ENCODE measurements at places on chromosomes 4 and X.

DNA sequence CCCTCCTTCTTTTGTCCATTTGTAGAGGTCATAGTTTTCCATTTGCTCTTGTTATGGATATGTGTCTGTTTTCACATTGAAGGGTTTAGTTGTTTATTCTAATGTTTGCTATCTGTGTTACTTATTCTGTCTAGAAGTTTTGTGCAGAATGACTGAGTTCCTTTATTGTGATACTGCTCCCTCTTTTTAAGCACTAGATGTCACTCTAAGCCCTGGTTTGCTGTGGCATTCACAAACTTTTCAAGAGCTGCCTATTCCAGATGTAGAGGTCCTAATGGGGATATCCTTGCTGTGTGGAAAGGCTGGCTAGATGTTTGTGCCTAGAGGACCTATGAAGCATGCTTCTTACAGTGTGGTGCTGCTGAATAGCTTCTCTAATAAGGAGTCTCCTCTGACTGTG, 338.6 kb downstream of the SPIN4 start:
- no peak for DNase-seq

DNA sequence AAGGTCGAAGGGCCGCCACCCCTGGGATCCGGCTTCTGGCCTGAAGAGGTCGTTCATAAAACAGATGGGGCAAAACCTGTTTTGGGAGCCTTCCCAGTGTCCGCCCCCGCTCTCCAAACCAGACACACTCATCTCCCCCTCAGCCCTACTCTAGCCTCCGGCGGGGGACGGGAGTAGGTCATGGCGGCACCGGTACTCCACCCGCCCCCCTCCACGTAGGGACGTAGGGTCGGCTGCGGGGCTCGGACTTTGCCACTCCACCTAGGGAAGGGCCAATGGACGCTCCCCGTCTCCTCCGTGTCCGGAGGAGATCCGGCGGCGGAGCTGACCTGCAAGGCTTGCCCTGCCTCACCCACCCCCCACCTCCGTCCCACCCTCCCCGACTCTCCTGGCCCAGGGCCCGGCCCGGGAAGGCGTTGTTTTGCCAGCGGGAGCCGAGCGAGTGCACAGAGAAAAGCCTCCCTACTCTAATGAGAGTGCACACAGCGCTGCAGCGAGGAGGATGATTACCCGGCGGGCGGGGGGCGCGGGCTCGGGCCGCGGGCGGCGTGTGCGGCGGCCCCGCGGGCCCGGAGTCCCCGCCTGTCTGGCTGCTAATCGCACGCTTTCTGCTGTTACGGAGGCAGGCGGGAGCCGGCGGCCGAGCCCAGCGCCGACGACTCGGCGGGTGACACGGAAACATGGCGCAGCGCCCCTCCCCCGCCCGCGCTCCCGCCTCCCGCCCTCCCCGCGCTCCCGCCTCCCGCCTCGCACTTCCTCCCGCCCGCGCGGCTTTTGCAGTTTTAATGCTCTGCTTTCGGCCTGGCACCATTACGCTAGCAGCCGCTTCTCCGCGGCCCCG, 8.3 kb upstream of the BCOR start:
- DNase-seq: peak; percentile 78

GRCh38 chr4:77800483-77801259, 18.5 kb downstream of the CNOT6L start:
- no peak for DNase-seq

GRCh38 chrX:21946925-21947641, 6.6 kb downstream of the SMS start:
- peak; percentile 22 for DNase-seq

- DNase-seq: no peak
Observed at GRCh38 chr4:23033796-23034195, 341.1 kb downstream of the GBA3 start.

- no peak for DNase-seq
Observed at GRCh38 chrX:150148749-150149672, 210.7 kb upstream of the EOLA2 start.

DNA sequence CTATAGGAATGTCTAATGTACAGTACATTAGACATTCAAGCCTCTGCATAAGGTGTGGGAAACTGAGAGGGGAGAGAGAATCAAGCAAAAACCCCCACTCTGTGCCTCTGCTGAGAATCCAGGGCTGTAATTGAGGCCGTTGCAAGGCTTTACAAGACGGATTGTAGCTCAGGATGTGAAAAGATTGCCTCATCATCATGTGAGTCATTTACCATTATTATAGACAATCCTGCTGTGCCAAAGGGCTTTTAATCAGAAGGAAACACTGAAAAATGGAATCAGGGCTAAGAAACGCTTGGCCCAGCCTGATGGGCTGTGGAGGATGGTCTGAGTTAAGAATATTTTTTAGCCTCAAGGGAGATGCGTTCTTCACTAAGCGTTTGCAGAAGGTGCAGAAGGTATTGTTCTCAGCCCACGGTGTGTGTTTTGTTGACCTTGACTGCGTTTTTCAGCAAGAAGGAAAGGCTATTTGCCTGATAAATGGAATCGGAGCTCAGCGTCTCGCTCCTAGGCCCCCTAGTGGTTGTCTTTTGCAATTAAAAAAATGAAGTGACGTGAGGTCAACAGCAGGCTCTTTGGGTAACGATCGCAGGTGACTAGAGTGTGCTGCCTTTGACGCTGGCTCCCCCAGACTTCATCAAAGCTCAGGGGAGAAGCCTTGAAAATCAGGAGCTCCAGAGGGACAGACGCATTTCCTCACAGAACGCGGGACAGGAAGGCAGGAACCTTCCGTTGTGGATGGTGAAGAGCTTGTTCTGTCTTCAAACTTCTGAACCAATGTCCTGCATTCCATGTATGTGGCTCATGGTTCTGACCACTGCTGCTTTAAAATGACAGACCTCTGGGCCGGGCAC, 18.1 kb upstream of the CHRNA9 start:
- DNase-seq: peak; percentile 83

- no peak for DNase-seq
Observed at GRCh38 chrX:129798888-129799287, 19.1 kb downstream of the SASH3 start.

- no peak for DNase-seq
Observed at GRCh38 chr4:87934157-87934704, 41.3 kb upstream of the SPP1 start.

- DNase-seq: no peak
Observed at GRCh38 chr4:115678425-115678941, 565.1 kb upstream of the NDST4 start.

GRCh38 chrX:23656684-23657083, 10.6 kb upstream of the PRDX4 start:
- DNase-seq: no peak

DNA sequence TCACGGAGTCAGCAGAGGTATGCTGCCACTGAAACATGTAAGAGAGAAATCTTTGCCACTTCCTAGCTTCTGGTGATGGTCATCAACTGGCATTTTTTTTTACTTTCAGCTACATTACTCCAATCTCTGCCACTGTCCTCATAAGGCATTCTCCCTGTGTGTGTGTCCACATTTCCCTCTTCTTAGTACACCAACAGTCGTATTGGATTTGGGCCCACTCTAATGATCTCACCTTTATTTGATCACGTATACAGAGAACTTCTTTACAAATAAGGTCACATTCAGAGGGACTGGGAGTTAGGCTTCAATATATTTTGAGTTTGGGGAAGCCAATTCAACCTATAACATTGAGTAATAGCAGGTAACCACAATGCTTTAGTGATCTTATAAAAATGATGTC, 649.1 kb downstream of the GRID2 start:
- no peak for DNase-seq

DNA sequence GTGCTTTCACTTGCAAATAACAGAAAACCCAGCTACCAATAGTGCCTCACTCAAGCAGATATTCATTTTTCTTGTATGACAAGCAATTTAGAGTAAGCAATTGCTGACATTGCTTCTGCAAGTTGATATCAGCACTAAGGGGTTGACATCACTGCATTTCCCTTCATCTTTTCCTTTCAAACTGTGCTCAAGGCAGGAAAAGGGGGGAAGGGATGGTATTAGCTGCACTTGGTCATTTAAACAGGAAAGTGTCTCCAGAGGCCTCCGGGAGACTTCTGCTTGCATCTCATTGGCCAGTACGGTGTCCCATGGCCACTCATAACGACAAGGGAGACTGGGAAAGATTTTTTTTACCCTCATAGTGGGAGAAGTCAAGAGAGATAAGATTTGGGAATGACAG, 65.5 kb upstream of the FGG start:
- no peak for DNase-seq

Data from common myeloid progenitor, CD34-positive (primary cell).